ENCODE measurements at places on chromosomes 11 and 22.
A peak's percentile ranks its signal among the peaks of the same experiment; 100 is the strongest.

DNA sequence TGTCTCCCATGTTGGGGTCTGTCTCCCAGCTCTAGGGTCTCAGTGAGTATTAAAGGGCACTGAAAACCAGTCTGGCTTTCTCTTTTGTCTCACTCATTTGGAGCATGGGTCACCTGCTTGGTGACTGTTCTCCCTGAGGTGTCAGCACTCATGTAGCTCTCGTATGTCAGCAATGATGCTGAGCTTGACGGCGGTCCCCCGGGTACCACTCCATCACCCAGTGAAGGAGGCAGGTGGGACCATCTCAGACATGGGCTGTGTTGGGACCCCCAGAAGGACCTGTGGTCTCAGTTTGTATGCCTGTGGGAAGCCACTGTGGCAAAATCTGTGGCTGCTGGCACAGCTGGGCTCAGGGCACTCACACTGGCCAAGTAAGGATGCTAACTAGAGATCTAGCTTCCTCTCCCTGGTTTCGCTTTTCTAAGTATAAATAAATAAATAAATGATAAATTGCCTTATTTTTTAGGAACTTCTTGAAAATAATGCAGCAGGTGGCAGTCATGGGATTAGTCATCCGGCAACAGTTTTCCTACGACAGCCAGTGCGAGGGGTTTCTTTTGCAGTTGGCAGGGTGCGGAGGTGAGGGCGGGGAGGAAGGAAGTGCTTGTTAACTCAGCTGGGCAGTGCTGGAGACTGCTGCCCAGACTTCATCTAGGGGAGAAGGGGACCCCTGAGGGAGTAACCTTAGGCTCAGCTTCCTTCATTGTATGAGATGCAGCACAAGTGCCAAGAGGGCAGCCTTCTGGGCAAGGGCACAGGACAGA, 48.8 kb downstream of the OSBP2 start:
- no peak for DNase-seq

- no peak for DNase-seq
Observed at GRCh38 chr11:92850296-92850826, 119.1 kb upstream of the MTNR1B start.

- no peak for DNase-seq
Observed at GRCh38 chr11:120599816-120600420, 88.4 kb downstream of the GRIK4 start.

DNA sequence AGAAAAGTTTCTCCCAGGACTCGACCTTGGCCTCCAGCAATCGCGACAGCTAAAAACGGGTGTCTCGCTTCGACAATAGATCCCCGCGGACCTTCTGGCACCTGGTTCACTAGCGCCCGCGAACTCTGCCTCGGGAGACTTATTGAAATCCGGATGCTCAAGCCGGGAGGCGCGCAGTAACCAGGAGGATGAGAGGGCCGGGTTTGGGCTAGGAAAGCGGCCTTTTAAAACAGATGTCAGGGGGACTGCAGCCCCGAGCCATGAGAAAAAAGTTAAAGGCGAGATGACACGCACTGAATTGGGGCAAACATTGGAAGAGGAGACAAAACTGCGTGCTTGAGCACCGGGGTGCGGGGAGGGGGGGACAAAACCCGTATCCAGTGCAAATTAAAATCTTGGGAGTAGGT, 637 bp upstream of the ZBTB16 start:
- DNase-seq: no peak

- no peak for DNase-seq
Observed at GRCh38 chr11:72241291-72241781, 2.6 kb downstream of the PHOX2A start.

DNA sequence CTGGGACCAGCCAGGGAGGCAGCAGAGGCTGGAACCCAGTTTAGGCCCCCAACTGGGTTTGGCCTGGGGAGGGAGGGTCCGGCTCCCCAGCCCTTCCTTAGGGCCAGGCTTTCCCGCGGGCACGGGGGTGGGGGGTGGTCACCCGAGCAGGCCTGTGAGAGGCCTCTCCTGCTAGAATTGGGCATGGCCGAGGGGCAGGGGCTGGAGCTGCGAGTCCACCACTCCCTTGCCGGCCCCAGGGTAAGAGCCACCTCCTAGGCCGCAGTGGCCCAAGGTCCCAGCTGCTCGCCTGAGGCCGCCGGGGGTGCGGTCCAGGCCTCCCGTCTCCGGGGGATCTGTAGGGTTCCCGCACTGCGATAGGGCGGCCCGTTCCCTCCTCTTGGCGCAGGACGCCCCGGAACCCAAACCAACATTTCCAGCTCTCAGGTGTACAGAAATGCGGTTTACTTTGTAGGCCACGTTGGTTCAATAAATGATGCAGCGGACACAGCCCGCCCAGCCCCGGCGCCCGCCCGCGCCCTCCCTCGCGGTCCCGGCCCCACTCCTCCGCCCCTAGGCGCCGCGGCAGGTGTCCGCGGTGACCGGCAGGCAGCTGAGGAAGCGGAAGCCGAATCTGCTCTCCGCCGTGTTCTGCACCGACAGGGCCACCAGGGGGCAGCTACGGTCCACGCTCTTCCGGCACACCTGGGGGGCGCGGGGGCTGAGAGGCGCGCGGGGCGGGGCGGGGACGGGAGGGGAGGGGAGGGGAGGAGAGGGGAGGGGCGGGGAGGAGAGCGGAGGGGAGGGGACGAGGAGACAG, 5.9 kb downstream of the LMNTD2 start:
- DNase-seq: no peak

DNA sequence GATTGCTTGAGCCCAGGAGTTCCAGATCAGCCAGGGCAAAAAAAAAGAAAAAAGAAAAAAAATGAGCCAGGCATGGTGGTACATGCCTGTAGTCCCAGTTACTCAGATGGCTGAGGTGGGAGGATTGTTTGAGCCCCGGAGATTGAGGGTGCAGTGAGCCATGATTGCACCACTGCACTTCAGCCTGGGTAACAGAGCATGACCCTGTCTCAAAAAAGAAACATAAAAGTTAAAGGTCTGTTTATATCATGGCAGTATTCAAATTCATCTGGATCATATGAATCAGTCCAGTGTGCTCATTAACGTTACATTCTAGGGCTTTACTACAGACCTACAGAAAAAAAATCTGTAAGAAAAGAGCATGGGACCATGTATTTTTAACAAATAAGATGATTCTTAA, 13.9 kb downstream of the HSD17B12 start:
- DNase-seq: no peak

GRCh38 chr11:135004495-135004894, 592.5 kb upstream of the B3GAT1 start:
- no peak for DNase-seq

DNA sequence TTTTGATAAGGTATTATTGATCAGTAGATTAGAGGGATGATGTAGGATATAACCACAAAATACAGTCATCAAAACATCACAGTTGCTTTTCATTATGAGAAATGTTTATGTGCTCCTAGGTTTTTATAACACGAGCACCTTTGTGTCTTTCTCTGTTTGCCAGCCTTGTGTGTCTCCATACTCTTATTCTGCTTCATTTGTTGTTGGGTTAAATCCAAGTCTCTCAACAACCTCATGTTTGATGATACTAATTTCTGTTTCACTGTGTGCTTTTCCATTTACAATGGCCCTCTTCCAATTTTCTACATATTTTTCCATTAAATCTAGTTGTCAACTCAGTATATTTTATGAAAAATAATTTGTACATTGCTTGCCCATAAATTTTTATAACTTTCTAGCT, 107.7 kb upstream of the POU2AF2 start:
- no peak for DNase-seq

- no peak for DNase-seq
Observed at GRCh38 chr11:32437495-32438345, 2.4 kb upstream of the WT1 start.

GRCh38 chr22:19975707-19976035, 34.1 kb upstream of the TXNRD2 start:
- DNase-seq: no peak

DNA sequence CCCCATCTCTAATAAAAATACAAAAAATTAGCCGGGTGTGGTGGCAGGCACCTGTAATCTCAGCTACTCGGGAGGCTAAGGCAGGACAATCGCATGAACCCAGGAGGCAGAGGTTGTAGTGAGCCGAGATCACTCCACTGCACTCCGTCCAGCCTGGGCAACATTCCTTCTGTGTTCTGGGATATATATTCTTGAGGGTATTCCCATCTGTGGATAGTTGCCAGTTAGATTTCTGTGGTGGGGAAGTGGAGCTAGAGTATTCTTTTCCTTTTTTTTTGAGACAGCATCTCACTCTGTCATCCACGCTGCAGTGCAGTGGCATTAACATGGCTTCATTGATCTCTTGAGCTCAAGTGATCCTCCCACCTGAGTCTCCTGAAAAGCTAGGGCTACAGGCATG, 9.1 kb upstream of the ZNF74 start:
- DNase-seq: no peak

- DNase-seq: peak; percentile 44
Observed at GRCh38 chr22:50671641-50672040, 982 bp upstream of the SHANK3 start.

DNA sequence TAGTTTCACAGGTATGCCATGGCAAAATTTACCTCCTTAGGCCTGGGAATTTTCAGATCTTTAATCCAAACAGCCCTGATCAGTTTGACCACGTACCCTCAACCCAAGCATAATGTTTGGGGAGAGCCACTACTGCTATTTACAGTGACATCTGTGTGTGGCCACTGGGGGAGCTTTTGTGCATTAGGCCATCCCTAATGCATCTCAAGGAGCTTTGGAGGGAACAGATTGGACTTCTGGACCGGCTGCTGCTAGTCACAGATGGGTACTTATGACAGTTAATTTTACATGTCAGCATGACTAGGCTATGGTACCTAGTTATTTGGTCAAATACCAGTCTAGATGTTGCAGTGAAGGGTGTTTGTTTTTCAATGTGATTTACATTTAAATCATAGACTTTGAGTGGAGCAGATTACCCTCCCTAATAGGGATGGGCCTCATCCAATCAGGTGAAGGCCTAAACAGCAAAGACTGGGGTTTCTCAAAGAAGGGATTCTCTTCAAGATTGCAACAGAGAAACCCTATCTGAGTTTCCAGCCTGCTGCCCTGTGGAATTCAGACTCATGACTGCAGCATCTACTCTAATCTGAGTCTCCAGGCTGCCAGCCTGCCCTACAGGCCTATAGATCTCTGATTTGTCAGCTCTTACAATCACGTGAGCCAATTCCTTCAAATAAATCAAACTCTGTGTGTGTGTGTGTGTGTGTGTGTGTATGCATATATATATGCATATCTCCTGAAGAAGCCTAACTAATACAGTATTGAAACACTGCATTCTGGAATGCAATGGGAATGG, 38.0 kb upstream of the GALNT18 start:
- no peak for DNase-seq

GRCh38 chr11:44469412-44469811, 96.1 kb upstream of the CD82 start:
- DNase-seq: no peak

DNA sequence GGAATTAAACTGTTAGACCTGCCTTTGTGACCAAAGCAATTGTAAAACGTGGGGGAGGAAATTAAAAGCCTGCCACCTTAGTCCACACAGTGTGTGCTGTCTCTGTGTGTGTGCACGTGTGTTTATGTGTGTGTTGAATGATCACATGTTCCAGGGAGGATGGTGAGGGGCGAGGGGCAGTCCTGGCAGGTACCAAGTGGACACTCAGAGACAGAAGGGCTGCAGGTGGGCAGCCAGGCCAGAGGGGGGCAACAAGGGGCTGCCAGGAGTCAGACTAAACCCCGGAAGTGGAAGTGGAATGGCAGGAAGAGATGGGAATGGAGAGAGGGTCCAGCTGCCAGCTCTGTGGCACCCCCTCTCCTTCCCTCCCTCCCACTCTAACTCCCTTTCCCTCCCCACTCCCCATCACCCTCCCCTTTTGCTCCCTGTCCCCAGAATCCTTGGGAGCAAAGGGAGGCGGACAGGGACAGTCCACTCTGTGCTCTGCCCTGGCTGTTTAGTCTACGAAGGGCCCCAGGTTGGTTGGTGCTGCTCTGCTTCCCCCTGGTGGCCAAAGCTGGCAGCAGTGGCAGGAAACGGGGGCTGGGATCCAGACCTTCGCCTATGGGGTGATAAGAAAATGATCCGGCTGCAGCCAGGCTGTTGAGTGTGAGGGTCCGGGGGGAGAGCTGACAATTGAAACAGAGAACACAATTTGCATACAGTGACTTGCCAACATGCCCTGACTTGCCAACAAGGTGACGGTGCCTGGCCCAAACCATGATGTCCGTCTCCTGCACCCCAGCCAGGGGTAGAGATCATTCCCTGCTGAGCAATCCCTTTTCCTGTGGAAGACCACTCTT, 24.4 kb downstream of the P2RY2 start:
- DNase-seq: peak; percentile 77

GRCh38 chr22:30885001-30885366, 83.6 kb downstream of the MORC2 start:
- DNase-seq: no peak

- DNase-seq: no peak
Observed at GRCh38 chr11:101584129-101584515, 315 bp upstream of the TRPC6 start.

DNA sequence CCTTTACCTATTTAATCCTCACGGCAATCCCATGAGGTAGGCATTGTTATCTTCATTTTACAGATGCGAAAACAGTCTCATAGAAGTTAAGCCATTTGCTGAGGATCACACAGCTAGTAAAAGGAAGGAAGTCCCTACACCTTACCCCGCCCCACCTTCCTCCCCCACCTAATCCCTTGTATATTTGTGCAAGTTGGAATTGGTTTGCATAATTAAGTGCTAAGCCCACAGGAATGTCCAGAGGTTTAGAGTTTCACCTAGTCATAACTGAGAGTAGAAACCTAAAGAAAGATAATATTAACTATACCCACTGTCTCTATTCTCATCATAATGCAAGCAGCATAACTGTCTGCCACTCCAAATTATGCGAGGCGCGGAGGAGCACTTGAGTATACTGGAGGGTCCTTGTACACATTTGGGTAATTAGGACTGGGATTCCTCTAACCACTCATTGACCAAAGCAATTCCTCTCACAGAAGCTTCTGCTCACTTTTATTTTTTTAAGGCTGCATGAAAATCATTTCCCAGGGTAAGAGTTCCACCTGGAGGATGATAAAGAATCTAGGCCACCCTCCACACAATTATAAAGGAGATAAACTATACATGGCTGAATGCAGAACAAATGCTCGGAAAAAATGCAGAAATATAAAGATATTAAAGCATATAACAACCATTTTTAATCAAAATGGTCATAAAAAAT, 199.9 kb downstream of the FAM181B start:
- DNase-seq: no peak

DNA sequence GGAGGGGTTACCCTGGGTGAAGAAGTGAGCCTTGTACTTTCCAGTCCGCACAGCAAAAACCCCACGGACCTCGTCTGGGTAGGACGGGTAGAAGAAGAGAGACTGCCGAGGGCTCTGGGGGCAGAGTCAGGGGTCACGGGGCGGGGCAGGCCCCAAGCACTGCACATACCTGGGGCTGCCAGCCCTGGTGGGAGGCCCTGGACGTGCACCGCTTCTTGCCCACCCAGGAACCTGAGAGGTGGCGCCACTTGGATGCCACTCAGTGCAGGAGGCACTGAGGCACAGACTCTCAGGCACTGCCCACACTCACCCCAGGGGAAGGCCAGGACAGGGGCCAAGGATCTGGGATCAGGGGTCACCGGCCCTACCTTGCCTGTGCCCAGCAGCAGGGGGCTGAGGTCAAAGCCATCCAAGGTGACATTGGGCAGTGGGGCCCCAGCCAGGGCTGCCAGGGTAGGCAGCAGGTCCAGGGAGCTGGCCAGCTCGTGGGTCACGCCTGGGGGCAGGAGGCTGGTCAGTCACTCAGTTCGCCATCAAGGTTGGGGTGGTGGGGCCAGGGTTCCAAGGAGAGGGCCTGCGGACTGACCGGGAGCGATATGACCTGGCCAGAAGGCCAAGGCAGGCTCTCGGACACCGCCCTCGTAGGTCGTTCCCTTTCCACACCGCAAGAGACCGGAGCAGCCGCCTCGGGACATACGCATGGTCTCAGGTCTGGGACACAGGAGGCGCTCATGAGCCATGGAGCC, 2.2 kb downstream of the ARSA start:
- DNase-seq: no peak

- DNase-seq: peak; percentile 70
Observed at GRCh38 chr22:17970201-17970708, 54.1 kb downstream of the MICAL3 start.
